ENCODE measurements at places on chromosomes 4 and X. TPM values are rescaled to one million over a fixed set of nuclear protein-coding genes. Genes with fewer than 3 reads are reported as not detected.

DNA sequence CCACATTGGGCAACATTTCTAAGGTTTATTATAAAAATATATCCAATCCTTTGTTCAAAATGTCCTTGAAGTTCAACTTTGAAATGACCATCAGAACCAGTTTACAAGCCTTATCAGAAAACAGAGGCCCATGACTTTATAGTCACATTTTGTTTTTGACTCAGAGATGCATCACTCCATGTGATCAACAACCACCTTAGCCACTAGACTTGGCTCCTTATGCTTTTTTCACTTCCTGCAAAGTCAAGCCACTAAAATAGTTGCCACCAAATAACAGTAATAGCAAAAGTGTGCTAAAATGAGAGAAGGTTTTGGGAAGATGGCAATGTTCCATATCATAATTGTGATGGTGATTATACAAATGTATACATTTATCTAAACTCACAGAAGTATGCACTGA lies 181.7 kb downstream of the MAML3 start:
- H3K4me3 ChIP-seq: no peak overlapping the region
- no peak for DNase-seq
- no peak overlapping the region for H3K27ac ChIP-seq
- H3K4me1 ChIP-seq: peaks cover 43% of the 10 kb centered on the region
- H3K36me3 ChIP-seq: no peaks in the 10 kb centered on the region
- no peaks in the 10 kb centered on the region for H3K27me3 ChIP-seq

The RAB40AL gene
- 0.67 TPM for polyA plus RNA-seq

GRCh38 chr4:119059221-119059620 lies 76.4 kb upstream of the MYOZ2 start:
- no peaks in the 10 kb centered on the region for H3K27me3 ChIP-seq
- no peak overlapping the region for H3K4me3 ChIP-seq
- no peak overlapping the region for H3K27ac ChIP-seq

- DNase-seq: no peak
- no peaks in the 10 kb centered on the region for H3K36me3 ChIP-seq
- H3K27me3 ChIP-seq: no peaks in the 10 kb centered on the region
- H3K4me1 ChIP-seq: peaks cover 43% of the 10 kb centered on the region
Observed at GRCh38 chr4:16687845-16688244, 210.6 kb downstream of the LDB2 start.

DNA sequence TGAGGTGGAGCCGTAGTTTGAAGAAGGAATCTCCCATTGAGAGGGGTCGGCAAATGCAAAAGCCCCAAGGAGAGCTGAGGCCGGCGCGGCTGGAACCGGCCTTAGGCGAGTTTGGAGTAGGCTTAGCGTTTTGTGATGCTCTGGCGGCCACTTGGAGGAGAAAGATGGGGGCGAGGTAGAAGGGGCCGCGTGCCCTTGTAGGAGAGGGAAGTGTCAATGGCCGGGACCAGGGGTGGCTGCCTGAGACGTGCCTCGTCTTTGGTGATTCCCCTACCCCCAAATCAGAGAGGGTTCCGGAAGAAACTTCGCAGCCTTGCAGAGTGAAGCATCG lies 11.7 kb downstream of the MSX1 start:
- H3K4me1 ChIP-seq: peaks cover 1% of the 10 kb centered on the region
- H3K4me3 ChIP-seq: no peak overlapping the region
- no peaks in the 10 kb centered on the region for H3K36me3 ChIP-seq

DNA sequence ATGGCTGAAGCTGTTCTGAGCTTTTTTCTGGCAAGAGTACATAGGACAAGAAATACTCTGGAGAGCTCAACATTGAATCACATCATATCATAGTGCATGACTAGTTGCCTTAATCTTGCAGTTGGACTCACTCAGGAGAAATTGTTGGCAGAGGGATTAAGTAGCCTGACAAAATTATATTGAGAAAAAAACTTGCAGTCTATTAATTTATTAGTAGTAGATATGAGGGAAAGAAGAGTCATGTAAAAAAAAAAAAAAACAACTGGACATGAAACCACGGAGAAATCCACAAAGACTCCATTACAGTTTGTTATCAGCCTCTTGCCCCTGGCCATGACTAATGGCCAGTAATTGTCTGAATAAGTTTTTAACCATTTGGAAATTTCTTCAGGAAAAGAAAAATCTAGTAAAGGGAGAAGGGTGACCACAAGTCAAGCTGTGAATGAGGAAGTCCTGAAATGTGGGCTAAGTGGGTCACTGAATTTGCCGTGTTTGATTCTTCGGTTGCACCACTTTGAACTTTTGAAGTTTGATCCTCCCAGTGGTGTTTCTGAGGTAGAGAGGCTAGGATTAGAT lies 45.6 kb downstream of the FHL1 start:
- H3K27ac ChIP-seq: peak overlapping the region; percentile 49
- DNase-seq: no peak
- no peaks in the 10 kb centered on the region for H3K36me3 ChIP-seq

DNA sequence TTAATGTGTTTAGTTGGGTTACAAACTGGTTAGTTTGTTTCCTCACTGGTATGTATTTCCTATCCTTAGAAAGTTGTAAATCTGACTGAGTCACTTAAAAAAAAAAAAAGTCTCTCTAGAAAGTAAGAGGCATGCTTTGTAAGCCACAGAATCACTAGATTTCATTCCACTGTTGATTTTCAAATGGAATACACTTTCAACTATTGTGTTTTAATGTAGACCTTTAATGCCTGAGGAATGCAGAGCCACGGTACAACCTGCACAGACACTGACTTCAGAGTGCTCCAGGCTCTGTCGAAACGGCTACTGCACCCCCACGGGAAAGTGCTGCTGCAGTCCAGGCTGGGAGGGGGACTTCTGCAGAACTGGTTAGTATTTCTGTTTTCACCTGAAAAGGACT lies 88.6 kb downstream of the HHIP start:
- H3K4me1 ChIP-seq: no peaks in the 10 kb centered on the region
- H3K27ac ChIP-seq: no peak overlapping the region
- no peak overlapping the region for H3K4me3 ChIP-seq
- no peaks in the 10 kb centered on the region for H3K27me3 ChIP-seq
- DNase-seq: no peak

All from SK-N-SH (cell line).